IPS DF 19.7 (cell line): ENCODE measurements at places on chromosomes 3 and 15.

- DNase-seq = no peak
Measured at GRCh38 chr3:134615743-134616142, 35.1 kb downstream of the KY start.

DNA sequence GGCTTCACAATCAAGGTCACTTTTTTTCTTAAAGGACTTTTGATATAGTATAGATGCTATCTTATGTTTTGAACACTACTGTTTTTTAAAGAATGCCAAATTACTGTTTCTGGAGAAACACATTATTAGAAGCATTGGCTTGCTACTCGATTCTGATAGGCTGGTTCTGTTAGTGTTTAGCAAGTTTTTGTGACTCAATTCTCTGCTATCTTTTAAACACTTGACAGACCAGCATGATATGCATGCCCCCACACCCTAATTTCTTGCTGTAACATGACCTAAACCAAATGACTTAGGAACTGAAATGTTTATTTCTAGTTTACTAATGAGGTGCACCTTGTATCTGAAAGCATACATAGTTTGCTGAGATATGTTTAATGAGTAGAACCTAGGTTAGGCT lies 5.5 kb upstream of the IL20RB start:
- no peak for DNase-seq

GRCh38 chr3:10935028-10935427 lies 57.5 kb upstream of the SLC6A1 start:
- DNase-seq = no peak

DNA sequence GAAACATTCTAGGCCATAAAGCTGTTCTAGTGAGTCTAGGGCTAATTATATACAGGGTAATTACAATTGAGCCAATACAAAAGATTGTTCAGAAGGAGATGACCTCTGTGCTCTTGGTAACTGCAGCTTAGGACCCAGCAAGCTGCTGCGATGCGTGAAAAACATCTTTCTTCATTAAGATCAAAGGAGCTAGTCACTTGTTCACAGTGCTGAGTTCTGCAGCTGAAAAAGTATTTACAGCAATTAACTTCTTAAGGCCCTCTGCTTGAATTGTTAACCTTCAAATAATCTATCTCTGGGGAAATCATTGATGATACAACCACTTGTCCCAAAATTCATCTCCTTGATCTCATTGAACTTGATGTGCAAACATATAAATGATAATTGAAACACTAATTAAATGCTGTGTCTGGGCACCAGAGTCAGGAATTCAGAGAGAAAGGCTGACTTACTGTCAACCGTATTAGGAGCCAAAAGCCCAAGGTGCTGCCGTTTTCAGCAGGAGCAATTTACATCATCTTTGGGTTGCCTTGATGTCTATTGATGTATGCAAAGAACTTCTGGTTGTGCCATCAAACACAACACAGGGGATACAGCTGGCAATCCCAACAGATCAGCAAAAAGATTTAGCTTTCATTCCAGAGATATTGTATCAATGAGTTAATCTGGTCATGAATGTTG lies 213.0 kb downstream of the NECTIN3 start:
- DNase-seq = no peak

- no peak for DNase-seq
Measured at GRCh38 chr3:85259748-85260147, 301.0 kb downstream of the CADM2 start.

- no peak for DNase-seq
Measured at GRCh38 chr15:70077188-70078147, 20.2 kb downstream of the TLE3 start.

DNA sequence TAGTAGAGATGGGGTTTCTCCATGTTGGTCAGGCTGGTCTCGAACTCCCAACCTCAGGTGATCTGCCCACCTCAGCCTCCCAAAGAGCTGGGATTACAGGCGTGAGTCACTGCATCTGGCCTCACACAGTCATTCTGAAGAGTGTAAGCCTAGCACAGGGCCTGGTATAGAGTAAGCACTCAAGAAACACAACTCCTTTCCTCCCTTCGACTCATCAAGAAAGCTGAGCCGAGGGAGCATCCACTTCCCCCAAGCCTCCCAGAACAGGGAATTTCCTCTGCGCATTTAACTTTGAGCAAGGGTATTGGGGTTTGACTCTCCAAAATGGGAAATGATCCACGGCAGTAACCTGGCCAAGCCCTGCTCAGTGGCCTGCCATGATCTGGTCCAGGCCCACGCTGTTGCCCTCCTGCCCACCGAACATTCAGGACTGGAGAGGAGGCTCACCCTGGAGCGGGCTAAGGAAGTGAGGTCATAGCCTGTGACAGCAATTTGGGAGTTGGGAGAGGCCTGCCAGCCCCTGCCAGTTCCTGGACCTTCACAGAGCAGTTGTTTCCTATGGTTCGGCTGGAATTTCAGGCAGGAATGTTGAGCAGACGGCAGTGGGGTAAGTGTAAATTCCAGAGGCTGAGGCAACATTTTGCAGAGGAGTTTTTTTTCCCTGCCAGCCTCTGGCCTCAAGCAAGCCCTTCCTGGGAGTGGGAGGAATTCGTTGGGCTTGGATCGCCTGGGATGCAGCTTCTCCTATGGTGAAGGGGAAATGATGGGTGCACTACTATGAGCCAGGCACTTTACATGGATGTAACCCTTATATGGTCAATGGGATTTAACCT lies 21.2 kb upstream of the SMAD3 start:
- DNase-seq = peak; percentile 87

- DNase-seq = no peak
Measured at GRCh38 chr15:56939257-56939656, 20.8 kb downstream of the TCF12 start.

GRCh38 chr3:159894386-159894785 lies 94.2 kb upstream of the IL12A start:
- DNase-seq = no peak

DNA sequence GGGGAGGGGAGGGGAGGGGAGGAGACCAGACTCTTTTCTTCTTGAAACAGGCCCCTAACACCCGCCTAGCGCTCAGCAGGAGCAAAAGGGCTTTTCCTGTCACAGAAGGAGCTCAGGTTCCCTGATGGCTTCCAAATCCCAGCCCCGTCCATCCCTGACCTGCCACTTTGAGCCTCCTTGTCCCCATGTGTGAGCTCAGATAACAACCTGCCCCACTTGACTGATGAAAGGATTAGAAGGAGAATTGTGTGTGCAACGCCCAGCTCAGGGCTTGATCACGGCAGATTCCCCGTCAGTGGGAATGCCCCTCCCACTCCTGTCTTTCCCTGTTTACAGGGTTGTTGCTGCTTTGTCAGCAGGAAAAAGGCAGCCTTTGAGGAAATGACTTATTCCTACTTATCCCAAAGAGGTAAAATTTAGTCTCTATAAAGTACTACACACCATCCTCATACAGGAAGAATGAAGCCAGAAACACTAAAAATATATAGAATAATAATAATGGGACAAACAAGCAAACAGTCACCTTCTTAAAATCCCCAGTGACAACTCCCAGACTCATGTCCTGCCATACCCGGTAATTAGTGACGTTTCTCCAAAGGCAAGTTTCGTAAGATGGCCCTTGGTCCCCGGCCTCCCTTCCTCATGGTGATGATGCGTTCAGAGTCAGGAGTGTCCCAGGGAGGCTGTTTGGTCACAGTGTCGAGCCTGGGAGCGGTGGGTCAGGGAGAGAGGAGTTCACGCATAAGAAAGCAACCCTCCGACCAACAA lies 6.1 kb upstream of the LRRC15 start:
- DNase-seq = no peak

DNA sequence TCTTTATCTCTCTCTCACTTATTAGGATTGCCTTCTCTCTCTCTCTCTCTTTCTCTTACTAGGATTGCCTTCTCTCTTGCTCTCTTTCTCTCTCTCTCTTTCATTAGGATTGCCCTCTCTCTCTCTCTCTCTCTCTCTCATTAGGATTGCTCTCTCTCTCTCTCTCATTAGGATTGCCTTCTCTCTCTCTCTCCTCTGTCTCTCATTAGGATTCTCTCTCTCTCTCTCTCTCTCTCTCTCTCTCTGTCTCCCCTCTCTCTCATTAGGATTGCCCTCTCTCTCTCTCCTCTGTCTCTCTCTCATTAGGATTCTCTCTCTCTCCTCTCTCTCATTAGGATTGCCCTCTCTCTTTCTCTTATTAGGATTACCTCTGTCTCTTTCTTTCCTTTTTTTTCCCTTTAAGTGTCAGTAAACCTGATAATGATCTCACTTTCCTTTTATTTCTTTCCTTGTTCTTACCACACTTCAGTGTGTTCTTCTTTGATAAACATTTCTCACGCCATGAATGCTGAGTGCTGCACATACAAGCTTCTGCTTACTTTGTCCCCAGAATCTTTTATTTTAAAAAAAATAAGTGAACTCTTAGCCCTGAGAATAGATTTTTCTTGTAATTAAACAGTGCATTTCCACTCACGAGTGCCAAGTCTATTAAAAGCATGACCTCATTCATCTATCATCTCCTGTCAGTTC lies 243.4 kb upstream of the TBC1D5 start:
- DNase-seq = no peak

DNA sequence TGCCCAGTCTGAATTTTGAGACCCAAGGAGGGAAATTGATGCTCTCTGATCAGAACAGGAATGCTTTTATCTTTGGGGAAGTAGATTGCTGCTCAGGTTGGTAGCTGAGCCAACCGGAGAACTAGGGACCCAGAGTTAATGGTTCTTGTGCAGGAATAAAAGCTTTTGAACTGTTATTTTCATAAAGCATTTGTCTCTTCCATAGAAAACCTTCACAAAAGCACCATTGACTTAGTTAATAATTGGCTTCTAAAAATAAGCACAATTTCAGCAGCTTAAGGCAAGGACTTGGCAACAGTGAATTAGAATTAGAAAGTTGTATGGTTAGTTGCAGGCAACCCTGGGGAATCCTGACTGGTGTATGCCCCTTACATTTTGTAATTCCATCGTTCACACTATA lies 53.8 kb downstream of the MAP2K1 start:
- no peak for DNase-seq

GRCh38 chr3:113136544-113136943 lies 74.8 kb upstream of the BOC start:
- no peak for DNase-seq

DNA sequence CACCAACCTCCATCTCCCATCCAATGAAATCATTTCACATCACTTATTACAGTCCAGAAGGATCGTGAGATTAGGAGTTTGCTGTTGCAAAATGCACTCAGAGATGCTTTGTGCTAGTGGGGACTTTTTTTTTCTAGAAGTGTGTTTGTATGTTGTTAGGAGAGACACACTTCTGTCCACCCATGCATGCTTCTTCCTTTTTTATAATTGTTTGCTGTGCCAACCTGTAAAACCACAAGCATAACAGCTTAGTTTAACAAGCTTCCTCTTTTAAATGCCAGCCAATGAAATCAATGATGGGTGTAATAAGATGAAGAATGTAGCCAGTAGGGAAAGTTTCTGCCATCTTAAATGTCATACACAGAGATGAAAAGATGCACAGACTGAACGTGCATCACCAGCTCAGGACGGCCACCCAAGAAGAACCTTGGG lies 305.6 kb upstream of the STT3B start:
- no peak for DNase-seq

DNA sequence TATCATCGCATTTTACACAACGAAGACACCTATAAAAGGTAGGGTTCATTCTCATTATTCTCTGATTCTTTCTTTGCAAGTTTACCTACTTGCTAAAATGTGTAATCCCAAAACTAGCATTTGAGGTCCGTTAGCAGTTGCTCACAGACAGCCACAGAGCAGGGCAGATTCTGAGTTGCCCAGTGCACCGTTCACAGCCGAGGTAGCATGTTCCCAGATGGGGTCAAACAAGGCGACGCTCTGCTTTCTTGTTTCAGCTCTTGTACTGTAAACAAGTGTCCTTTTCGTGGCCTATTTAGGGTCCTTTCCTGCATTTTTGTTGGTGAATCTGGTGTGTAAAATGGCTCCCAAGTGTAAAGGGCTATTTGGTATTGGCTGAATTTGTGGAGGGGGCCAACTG lies 3.1 kb downstream of the PPP1R2 start:
- no peak for DNase-seq

- no peak for DNase-seq
Measured at GRCh38 chr15:100920516-100921135, 1.5 kb downstream of the LRRK1 start.

GRCh38 chr3:177781686-177782161 lies 584.4 kb upstream of the TBL1XR1 start:
- no peak for DNase-seq

DNA sequence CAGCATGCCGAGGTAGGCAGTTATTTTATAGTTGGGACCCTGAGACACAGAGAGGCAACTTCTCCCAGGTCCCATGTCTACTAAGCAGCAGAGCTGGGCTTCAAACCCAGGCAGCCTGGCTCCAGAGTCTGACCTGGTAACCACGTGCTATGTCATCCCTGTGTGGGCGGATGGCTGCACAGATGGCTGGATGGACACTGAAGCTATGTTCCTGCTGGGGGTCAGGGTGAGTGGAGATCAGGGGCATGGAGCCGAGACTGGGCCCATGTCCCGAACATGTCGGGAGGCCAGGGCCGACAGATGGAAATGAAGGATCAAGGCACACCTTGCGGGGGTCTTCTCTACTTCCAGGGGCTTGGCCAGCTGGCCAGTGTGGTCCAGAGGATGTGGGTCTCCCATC lies 9.3 kb upstream of the FBLN2 start:
- DNase-seq = no peak

DNA sequence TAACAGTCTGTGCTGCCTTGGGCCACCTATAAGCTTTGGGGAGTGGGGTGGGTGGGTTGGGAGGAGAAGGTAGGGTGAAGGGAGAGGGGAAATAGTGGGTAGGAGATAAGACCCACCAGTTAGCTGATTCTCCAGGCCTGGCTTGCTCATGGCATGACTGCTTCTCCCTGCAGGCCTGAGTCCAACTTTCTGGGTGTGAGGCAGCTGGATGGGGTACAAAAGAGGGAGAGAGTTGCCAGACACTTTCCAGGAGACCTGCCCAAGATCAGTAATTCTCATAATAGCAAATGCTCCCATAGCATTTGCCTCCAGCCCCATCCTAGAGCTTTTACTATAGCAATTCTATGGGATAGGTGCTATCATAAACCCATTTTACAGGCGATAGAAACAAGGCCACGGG lies 7.7 kb downstream of the CGNL1 start:
- no peak for DNase-seq

DNA sequence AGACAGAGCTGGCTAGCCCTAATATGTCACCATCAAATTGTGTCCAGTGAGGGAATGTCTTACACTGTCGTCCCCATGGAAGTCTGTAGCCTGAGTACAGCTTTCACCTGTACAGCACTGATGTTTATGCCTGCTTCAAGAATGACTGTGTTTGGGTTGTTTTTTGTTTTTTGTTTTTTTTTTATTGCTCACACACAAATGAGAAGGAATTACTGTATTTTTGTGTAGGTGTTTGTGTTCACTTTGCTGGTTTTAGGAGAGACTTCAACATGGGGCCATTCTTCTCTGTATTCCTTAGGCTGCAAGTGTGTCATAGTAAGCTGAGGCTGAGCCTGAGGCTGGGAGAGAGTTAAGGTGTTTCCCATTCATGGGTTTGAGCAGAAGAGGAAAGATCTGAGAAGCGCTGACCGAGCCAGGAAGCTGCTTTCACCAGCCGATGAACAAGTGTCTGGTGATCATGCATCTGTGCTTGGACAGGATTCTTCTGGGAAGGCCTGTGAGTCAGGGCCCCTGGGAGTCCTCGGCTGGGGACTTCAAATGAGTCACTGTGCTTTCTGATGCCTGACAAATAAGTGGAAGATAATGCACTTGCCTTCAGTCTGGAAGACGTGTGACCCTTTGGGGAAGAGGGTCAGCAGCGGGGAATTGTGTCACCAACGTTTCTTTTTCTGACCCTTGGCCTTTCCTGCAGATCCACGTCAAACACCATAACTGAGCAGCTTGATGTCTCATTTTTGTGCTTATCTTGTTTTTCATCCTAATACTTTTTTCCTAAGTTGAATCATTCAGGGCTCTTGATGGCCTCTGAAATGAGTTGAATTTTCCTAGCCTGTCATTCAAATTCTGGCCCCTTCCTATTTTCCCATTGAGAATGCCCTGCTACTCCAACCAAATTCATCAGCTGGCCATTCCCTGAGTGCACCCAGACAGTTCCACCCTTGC lies 36.7 kb upstream of the ZBTB38 start:
- DNase-seq = no peak
